Activated CD4-positive, alpha-beta T cell treated with anti-CD3 and anti-CD28 coated beads for 36 hours (primary cell): ENCODE measurements at places on chromosomes 13 and 19. TPM values are rescaled to one million over a fixed set of nuclear protein-coding genes. Genes with fewer than 3 reads are reported as not detected.

- H3K4me1 ChIP-seq, result no peaks in the 10 kb centered on the region
- peaks cover 5% of the 10 kb centered on the region for H3K27me3 ChIP-seq
- DNase-seq, result no peak
- no peak overlapping the region for H3K27ac ChIP-seq
- H3K36me3 ChIP-seq, result no peaks in the 10 kb centered on the region
Measured at GRCh38 chr13:111143865-111144540, 28.9 kb downstream of the ARHGEF7 start.

GRCh38 chr13:54980651-54981050 is 1952.0 kb downstream of the OLFM4 start:
- H3K27ac ChIP-seq, result no peak overlapping the region
- no peak overlapping the region for H3K4me3 ChIP-seq
- no peaks in the 10 kb centered on the region for H3K4me1 ChIP-seq
- no peaks in the 10 kb centered on the region for H3K27me3 ChIP-seq

GRCh38 chr13:43102304-43102703 is 78.9 kb downstream of the DNAJC15 start:
- peaks cover 20% of the 10 kb centered on the region for H3K36me3 ChIP-seq
- DNase-seq, result no peak
- H3K27ac ChIP-seq, result no peak overlapping the region
- H3K27me3 ChIP-seq, result no peaks in the 10 kb centered on the region
- no peak overlapping the region for H3K4me3 ChIP-seq
- H3K4me1 ChIP-seq, result peaks cover 15% of the 10 kb centered on the region

- peaks cover 2% of the 10 kb centered on the region for H3K27me3 ChIP-seq
- H3K27ac ChIP-seq, result no peak overlapping the region
- H3K4me3 ChIP-seq, result no peak overlapping the region
Measured at GRCh38 chr19:53600217-53600616, 31.6 kb upstream of the DPRX start.

DNA sequence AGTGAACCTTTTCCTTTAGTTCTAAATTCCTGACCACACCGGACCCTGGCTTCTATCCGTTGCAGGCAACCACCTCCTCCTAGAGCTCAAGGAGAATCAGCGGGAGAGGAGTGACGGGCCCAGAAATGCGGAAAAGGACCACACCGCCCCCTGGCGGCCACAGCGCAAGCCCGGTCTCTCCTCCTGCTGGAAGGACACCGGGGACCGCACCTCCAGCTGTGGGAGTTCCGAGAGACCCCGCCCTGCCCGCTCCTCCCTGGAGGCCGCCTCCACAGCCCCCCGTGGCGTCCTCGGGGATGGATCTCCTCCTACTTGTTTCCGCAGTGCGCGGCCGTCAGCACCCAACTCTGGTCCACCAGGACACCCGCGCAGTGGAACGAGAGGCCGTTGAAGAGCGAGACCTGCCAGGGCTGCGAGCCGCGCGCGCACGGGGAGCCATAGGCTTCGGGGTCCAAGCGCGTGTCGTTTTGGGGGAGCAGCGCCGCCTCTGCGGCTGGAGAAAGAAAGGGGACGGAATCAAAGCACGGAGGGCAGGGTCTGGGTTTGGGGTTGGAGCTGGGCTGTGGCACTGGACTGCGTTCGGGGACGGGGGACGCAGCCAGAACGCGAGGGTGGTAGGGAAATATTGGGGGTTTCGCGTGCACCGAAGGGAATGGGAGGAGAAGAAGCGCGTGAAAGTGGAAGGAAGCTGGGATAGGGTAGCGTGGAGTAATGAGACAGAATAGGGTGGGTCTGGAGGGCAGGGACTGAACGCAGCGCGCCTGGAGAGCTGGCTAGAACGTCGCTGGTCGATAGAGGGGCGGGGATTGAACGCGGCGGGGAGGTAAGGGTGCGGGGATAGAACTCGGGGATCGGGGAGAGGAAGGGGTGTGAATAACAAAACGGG is 2.5 kb downstream of the KLK10 start:
- peak; percentile 51 for DNase-seq
- peaks cover 18% of the 10 kb centered on the region for H3K4me1 ChIP-seq
- H3K36me3 ChIP-seq, result no peaks in the 10 kb centered on the region
- peaks cover 55% of the 10 kb centered on the region for H3K27me3 ChIP-seq
- no peak overlapping the region for H3K27ac ChIP-seq

DNA sequence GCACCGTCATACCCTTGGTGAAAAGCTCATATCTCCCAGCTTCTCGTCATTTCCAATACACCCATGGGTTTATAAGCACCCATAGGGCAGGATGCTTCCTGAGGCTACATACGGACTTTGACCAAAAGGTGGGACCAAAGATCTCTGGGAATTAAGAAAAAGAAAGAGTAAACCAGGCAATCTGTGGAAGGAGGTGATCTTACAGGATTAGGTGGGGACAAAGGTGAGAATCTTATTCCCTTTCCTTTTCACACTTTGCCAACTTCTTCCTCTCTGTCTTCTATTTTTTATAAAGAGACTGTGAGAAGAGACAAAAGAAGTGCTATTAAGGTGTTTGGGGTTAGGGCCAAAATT is 172.0 kb downstream of the DLEU7 start:
- no peaks in the 10 kb centered on the region for H3K27me3 ChIP-seq

ADGRE3 gene
- total RNA-seq, result 0.11 TPM

ZNF528 gene
- 8.6 TPM for total RNA-seq
